Ecto neural progenitor cell (in vitro differentiated cells): ENCODE measurements at places on chromosomes 5 and 9.
A peak's percentile ranks its signal among the peaks of the same experiment; 100 is the strongest.

DNA sequence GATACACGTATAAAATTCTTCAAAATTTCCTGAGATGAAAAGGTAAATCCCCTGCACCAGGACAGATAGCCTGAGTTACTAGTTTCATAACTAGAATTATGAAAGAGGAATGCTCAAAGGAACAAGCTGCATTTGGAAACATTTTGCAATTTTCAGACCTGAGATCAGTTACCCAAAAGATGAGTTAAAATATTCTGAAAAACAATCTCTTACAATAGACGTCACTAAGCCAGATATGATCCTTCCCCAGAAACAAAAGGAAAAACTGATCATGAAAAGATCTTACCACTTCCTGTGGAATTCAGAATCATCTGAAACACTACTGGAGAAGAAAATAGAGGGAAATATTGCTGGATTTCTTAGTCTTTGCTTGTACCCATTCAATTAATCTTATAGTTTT is 204.7 kb downstream of the ARRDC3 start:
- no peak for DNase-seq

DNA sequence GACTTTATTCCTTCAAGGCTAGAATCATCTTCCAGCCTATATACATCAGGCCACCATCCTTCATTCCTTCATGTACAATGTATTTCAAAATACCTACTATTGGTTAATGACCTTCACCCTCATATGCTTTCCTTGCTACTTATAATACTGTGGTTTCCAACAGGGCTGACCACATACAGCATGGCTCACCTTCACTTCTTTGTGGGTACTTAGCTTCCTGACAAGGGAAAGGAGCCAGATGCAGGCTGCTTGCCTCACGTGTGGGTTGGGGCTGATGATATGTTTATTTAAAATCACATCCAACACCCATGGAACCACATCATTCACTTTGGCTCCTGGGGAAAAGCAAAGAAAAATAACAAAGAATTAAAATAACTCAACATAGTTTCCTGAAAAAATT is 63.9 kb upstream of the OR2K2 start:
- no peak for DNase-seq

DNA sequence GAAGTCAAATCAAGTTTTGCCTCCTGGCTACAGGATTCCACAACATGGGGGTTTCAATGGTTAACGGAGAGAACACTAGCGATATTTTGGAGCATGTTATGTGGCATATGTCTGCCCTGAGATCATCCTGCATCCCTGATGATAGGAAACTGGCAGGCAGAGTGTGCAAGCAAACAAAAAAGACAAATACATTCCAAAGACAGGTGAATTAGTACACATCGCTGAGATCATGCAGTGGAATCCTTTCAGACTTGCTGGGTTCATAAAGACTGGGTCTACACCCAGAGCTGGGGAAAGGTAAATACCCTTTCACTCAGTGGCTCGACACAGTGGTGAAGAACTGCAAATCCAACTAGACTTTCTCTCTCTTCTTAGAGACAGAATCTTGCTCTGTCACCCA is 286.5 kb downstream of the EFNA5 start:
- no peak for DNase-seq

- no peak for DNase-seq
Observed at GRCh38 chr5:38541174-38541725, 15.2 kb downstream of the LIFR start.

DNA sequence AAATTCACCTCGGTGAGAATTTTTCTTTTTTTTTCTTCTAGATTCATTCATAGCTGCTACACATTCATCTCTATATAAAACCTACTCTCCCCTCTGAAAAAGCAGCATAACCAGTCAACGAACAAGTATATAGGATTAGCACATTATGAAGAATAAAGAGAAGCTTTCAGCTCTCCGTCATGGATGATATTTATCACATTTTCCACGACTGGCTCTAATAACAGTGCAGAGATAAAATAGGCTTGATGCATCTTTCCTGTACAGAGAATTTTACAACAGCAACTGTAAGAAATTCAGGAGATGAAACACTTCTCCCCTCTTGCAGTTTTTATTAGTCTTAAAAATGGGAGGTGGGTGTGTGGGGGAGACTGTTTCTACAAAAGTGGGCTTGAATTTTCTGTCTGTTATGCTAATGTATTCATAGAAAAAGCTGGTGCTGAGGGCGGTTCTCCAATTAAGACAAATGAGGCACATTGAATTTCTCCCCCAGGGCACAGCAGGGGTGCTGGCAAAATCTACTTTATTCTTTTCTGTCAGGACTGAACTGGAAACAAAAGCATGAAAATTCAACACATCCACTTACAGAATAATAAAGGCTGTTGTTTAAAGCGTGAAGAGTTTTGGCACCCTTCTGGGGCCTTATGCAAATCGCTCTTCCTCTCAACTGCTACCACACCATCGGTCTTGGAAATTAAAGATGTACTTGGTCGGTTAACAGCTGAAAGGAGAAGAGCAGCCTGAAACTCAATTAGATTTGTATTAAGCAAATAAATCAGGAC is 233.9 kb upstream of the ZNF608 start:
- no peak for DNase-seq

- DNase-seq, result no peak
Observed at GRCh38 chr5:62362701-62363100, 41.0 kb downstream of the DIMT1 start.

DNA sequence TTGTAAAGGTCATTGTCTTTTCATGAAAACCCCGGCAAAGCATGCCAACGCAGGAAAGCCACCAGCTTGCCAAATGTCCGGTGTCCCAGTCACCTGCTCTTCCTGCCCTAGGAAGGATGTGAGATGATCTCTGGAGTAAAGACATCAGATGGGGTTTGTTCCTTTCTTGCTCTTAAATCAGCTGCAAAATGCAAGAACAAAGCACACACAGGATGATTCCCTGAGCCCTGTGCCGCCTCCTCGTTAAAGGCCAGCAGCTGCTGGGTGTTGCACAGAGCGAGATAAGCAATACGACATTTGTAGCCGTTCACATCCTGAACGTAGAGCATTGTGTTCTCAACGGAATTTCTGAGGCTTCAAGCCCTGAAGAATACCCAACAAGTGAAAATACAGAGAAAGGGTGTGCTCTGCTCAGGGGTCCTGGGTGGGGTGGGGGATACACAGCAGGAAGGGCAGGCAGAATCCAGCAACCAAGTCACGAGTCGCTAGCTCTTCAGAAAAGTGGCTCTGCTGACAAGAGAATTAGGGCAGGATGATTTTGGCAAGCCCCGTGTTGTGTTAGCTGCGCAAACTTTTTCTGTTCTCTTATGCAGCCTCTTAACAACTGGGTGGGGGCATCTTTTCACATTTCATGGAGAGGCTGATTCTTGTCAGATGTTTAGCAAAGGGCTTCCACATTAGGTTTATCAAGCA is 229.2 kb upstream of the MAP3K1 start:
- no peak for DNase-seq

GRCh38 chr5:141737535-141737934 is 55.5 kb upstream of the ARAP3 start:
- no peak for DNase-seq

DNA sequence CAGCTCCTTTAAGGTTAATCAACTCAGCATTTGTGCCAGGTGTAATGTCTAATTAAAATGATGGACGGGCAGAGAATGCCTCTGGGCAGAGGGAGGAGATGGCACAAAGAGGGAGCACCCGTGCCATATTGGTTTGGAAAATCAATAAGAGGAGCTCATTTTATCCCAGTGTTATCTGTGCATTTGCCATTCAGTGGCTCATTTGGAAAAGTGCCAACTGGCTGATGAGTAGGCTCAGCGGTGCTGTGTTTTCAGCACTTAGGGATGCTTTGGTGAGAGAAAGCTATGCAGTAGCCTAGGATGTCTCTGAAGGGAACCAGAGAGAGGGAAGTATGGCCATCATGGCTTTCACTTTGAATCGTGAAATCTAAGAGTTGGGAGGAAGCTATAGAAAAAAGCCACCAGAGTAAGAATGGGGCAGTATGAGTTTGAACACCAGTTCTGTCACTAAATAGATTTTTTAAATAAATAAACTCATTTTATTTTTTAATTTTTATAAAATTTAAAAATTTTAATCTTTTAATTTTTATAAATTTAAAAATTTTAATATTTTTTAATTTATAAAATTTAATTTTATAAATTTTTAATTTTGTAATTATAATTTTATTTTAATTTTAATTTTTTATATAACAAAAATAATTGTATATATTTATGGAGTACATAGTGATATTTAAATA is 472.8 kb downstream of the BRINP1 start:
- no peak for DNase-seq

GRCh38 chr5:39624268-39624886 is 199.6 kb upstream of the DAB2 start:
- no peak for DNase-seq

GRCh38 chr5:145689235-145689634 is 145.9 kb downstream of the PRELID2 start:
- DNase-seq, result no peak

GRCh38 chr9:77661566-77662085 is 13.5 kb upstream of the GNA14 start:
- DNase-seq, result no peak

DNA sequence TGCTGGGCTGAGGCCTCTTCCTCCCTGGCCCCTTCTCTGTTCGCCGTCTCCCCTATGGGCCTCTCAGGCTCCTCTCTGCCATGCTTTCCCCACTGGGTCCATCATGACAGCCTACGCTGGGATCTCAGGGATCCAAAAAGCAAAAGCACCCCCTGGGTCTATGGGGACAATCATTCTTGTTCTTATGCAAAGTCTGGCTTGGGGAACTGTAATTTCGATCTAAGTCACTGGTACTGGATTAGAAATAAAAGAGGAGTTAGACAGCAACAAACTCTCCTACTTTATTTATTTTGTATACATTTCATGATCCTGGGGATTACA is 86.6 kb downstream of the SLC38A9 start:
- DNase-seq, result no peak

GRCh38 chr5:127762412-127762811 is 59.2 kb downstream of the CCDC192 start:
- no peak for DNase-seq

- DNase-seq, result no peak
Observed at GRCh38 chr5:173826086-173826427, 62.1 kb upstream of the CPEB4 start.

DNA sequence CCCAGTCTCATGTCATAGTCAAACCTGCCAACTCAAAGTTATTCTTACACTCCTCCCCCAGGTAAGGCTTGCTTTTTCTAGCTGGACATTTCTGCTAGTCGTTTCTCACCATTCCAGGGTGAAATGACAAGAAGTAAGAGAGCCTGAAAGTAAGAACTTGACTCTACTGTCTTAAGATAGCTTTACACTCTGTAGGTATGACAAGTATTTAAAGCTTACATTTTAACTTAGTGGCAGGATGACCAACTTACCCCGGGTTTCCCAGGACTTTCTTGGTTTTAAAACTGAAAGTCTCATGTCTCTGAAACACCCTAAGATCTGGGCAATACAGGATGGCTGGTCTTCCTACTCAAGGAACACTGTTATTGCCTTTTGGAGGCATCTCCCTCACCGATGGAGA is 67.5 kb upstream of the PIK3R1 start:
- DNase-seq, result no peak

DNA sequence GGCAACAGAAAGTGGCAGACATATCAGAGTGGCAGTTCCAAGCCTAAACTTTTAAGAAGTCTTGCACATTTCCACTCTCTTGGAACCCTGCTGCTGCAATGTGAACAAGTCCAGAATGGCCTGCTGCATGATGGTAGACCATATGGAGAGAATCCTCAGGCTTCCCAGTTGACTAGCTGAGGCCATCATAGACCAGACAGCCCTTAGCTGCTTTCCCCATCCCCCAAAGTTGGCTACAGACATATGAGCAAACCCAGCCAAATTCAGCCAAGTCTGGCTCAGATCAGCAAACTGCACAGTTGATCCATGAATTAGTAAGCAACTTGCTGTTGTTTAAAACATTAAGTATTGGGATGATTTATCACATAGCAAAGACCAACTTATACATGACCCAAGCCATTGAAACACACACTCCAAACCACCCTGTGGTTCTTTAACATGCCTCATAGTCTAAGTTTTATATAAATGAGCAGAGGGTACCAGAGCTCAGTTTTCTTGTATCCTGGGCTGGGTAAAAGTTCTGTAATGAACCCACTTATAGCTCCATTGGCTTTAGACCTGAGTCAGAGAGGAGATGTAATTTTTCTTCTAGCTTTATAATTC is 19.9 kb downstream of the PPP3R2 start:
- no peak for DNase-seq

DNA sequence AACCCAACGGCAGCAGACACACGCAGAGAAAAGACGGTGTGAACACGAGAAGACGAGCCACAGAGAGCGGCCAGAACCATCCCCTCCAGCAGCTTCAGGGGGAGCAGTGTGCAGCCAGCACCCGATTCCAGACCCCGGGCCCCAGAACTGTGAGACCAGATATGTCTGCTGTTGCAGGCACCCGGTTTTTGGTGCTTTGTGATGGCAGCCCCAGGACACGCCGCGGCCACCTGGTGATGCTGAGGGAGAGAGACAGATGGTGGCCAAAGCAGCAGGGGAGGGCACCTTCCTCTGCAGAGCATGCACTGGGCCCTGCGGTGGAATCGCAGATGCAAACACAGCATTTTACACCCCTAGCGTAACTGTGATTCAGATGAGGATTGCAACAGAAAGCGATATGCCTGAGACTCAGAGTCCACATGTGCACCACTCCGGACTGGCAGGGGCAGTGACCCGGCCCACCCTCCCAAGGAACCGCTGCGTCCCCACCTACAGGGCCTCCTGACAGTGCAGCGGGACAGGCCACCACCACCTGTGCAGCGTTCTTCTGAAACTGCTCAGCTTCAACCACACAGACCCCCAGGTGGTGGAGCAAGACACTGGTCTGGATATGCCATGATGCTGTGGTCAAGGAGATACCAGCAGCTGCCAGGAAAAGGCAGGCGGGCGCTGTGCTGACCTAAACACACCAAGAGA is 24.0 kb downstream of the ZDHHC11B start:
- peak; percentile 46 for DNase-seq

- no peak for DNase-seq
Observed at GRCh38 chr5:51486158-51486557, 102.9 kb downstream of the ISL1 start.
